EH (cell line): ENCODE measurements at places on chromosomes 12 and 14.

- DNase-seq: peak; percentile 63
Measured at GRCh38 chr12:52037248-52037861, 13.9 kb upstream of the NR4A1 start.

- DNase-seq: no peak
Measured at GRCh38 chr12:82019533-82019932, 260.4 kb upstream of the PPFIA2 start.

- no peak for DNase-seq
Measured at GRCh38 chr12:42749239-42749638, 159.7 kb upstream of the PRICKLE1 start.

DNA sequence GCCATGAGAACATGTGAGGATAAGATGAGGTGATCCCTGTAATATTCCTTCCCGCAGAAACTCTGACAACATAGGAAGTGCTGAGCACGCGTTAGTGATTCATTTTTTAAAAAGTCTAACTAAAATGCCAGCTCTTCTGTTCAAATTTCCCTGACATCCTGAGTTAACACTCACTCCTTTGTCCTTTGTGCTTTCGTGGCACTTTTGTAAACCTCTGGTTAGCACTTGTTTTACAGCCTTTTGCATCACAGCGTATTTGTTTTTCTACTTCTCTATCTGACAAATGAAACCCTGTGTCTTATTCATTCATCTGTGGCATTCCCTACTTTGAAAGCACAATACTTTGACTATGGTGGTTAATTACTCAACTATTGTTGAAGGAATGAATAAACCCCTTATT, 313.6 kb downstream of the NUAK1 start:
- DNase-seq: no peak

- DNase-seq: no peak
Measured at GRCh38 chr12:6450869-6451347, 934 bp upstream of the TAPBPL start.

DNA sequence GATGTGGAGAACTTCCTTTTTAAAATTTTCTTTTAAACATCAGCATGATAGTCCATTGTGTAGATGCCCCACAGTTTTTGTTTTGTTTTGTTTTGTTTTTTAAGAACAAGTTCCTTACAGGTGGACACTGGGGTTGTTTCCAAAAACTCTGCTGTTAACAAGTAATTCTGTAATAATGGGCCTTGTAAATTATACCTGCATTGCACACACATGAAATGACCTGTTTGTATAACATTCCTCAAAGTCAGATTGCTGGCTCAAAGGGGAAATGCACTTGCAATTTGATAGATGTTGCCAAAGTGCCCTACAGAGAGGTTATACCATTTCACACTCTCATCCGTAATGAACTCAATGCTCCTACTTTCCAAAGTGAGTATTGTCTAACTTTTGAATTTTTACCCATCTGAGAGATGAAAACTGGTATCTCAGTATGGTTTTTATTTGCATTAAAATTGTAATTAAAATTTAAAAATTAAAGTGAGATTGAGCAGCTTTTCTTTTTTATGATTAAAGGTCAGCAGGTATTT, 89.2 kb downstream of the SPPL3 start:
- no peak for DNase-seq

DNA sequence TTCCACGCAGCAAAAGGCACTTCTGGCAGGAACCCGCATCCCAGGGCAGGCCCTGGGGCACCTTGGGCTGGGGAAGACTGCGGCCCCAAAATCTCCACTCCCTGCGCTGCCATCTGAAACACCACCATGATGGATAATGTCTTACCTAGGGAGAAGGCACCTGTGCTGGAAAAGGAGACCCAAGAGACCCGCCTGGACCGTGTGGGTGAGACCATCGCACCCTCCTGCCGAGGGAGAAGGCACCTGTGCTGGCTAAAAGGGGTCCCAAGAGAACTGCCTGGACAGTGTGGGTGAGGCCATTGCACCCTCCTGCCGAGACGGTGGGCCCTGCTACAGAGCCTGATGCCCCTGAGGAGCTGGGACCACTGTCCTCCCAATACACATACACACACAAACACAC, 24.8 kb upstream of the INF2 start:
- DNase-seq: no peak

DNA sequence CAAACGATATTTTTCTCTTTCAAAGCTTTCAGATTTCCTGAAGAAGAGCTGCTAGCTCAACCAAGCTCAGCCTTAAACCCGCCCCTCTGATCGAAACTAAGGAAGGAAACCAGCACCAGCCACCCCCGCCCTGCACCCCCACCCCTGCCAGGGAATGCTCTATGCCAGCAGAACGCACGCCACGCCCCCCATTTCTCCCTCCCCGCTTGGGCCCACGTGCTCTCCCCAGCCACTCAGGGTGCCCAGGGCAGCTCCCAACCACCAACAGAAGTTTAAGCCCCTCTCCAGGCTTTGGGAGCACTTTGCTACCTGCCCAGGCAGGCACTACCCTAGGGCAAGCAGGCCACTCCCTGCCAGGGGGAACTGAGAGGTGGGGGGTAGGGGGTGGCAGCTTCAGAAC, 18.8 kb upstream of the KRT78 start:
- no peak for DNase-seq

- no peak for DNase-seq
Measured at GRCh38 chr14:59358784-59359183, 106.4 kb downstream of the GPR135 start.

GRCh38 chr12:52057638-52058576, 6.7 kb downstream of the NR4A1 start:
- DNase-seq: no peak

GRCh38 chr12:25578411-25579143, 25.5 kb upstream of the LMNTD1 start:
- DNase-seq: no peak

DNA sequence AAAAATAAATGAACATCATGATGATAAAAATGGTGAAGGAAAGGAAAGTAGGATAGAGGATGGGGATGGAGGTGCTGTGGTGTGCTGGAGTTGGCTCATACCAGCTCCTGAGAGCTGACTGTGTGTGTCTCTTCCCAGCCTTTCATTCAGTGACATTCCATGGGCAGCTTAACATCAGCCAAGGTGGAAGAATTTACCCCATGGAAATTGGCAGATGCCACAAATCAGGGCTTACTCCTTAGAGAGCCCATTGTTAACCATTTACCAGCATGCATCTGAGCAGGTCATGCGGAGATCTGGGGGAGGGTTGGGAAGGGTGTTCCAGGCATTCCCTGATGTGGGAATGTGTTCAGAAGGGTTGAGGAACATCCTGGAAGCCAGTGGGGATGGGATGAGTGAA, 164.7 kb upstream of the MYL2 start:
- no peak for DNase-seq

DNA sequence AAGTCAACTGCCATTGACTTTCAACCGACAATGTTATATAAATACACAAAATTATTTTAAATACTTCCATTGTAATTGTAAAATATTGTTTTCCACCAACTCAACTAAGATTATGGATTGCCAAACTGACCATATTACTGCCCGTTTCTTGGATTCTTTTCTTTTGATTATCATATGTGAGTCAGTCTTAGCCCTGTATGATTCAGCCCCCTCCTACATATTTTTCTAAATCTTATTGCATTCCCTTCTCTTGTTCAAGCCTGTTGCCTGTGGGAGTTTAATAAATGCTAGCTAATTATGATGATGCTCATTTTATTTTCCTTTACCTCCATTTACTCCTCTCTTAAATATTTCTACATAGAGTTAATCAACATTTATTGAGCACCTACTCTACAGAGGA, 6.8 kb downstream of the RASSF9 start:
- no peak for DNase-seq

DNA sequence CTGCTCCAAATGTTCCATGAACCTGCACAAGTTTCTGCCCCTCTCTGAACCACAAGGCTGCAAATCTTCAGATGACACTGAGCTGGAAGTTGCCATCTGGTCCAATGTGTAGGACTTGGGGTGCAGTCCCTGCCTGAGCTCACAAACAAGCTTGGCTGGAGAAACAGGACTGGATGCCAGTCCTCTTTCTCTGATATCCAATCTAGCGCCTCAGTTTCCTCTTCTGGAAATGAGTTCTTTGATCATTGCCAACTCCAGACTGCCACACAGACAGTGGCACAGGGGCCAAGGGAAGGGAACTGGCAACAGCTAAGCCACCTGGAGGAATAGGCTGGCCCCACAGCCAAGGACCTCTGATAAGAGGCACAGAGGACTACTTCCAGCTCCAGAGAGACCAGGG, 15.5 kb downstream of the CMKLR1 start:
- no peak for DNase-seq

GRCh38 chr12:32296567-32296966, 102.8 kb upstream of the FGD4 start:
- peak; percentile 20 for DNase-seq

- DNase-seq: peak; percentile 62
Measured at GRCh38 chr12:11717519-11717961, 68.1 kb downstream of the ETV6 start.

- DNase-seq: peak; percentile 12
Measured at GRCh38 chr12:132144810-132145168, 532 bp downstream of the NOC4L start.

DNA sequence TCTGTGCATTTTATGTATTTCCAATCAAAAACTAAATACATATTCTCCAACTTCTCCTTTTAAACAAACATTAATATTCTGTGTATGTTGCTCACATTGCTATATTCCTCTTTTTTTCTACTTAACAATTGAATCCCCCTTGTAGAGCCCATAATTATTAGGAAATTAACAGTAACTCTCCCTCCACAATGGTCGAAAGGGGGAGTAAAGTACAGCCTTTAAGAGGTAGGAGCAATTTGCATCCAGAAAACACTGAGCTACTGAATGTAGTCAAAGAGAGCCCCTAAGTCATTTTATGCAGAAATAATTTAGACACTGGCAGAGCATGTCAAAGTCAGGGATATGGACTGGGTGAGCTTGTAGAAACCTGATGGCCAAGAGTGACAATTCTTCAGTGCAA, 57.2 kb upstream of the SCN8A start:
- DNase-seq: peak; percentile 33

- peak; percentile 47 for DNase-seq
Measured at GRCh38 chr12:116184763-116185162, 92.7 kb downstream of the MED13L start.

DNA sequence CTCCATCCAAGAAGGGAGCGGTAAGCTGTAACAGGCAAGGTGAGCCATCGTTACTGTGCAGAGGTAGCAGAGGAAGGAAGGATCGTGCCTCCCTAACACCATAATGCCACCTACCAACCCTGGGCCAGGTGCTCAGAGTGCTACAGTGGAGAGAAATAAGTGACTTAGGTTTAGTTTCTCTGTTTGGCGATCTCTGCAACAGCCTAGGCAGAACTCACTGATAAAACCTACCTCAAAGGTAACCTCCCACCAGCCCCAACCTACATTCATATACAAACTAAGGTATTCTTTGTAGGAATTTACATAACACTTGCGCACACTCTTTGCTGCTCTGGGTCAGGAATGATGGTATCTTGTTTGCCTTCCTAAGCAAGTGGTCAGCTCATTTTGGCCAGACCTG, 93.4 kb upstream of the TMEM132D start:
- DNase-seq: no peak

DNA sequence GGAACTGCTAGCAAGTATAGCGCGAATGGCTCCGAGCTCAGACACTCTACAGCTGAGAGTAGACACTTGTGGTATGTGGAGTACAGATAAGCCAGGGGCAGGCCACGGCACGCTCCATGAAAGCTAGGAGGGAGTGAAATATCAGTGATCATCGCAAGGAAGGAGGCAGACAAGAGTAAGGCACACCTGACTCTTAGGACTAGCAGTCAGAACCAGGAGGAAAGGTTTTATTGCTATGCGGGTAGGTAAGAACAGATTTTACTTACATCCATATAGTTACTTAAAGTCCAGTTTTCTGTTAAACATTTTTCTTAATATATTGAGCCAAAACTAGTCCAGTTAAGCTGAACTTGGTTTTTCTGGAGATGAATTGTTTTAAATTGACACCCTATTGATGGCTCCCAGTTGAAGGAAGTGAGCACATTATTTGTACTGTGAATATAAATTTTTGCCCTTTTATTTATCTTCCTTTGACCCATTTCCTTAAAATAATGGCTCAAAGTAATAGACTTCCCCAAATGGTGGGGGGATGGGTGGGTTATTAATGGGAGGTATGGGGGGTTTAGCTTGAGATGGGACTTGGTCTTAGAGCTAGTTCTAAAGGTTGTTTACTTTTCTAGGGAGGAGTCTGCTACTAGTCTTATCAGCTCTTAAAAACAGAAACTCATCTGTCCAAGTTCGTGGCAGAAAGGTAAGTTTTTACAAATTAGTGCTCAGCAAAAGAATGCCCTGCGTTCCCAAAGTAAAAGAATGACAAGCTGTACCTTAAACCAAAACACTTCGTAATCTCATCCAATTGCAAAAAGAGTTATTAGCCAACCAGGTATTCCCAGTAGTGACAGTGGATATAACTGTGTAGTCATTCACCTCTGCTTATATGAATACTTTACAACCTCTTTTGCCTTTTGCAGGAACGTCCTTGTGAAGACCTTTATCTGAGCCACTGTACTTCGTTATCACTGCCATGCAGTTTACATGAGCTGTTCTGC, 5.8 kb downstream of the HNRNPA1 start:
- DNase-seq: no peak

DNA sequence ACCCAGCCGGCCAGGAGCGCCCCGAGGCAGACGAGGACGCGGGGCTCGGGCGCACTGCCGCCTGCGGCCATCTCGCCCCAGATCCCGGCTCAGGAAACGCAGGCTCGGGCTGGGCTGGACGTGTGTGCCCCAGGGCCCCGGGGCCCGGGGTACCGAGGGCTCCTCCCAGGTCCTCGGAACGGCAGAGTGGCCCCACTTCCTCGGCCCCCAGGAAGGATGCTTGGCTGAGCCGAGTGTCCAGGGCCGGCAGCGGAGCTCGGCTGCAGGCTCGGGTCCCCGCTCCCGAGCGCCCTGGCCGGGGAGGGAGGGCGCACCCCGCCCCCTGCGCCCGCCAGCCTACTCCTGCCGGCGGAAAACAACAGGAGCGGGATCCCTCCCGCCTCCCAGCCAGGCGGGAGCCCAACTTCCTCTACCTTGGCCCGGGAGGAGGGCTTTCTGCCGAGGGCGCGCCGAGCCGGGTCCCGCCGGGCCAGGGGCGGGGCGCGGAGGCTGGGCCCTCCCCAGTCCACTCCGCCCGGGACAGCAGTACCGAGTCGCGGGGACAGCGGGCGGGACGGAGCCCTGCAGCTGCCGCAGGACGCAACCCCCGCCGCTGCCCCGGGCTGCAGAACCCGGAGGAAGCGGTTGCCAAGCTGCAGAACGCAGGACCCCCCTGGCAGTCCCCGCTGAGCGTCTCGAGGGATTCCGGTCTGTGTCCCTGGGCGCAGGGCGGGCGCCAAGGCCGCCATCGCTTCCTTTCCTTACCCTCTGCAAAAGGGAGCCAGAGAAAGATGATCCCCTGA, at the start of gene VSIG10:
Gene VSIG10, minus strand, starts transcription at position 411 of the 782 bp plus-strand sequence. Its CDS starts 340 bp downstream, at position 71.
- DNase-seq: peak; percentile 80
